Tongue (tissue), 3 donors: ENCODE measurements at places on chromosomes 3 and 15. TPM values are rescaled to one million over a fixed set of nuclear protein-coding genes. Genes with fewer than 3 reads are reported as not detected.
A peak's percentile ranks its signal among the peaks of the same experiment; 100 is the strongest.

GRCh38 chr3:188759336-188760005 lies 412.3 kb upstream of the TPRG1 start:
- DNase-seq = no peak

DNA sequence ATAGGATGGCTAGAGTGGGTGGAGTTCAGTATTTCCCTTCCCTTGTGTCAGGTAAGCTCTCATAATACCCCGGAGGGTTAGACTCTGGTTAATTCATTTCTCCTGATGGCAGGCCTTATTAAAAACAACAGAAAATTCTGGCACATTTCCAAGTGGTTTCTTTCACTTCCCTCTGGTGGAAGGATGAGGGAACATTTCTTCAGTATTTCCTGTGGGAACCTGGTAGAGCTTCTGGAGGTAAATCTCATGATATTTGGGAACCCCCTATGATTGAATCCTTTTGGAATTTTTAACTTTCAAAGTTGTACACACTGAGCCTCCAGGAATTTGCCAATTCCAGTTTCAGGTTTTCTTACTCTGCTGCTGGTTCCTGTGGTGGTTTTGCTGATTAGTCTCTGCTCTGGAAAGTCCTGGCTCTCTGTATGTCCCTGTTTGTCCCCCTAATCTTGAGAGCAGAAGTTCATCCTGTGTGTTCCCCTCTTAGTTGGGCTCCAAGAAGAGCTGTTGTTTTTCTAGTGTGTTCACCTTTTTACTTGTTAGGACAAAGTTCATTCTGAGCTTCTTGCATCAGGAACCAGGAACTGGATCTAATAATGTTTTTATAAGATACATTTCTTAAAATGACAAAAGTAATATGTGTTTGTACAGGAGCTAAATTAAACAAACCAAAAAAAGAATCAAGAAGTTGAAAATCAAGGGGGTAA lies 12.1 kb downstream of the CHRNA7 start:
- DNase-seq = peak; percentile 63

- no peak for DNase-seq
Observed at GRCh38 chr15:21261965-21262850, 178.1 kb downstream of the POTEB3 start.

DNA sequence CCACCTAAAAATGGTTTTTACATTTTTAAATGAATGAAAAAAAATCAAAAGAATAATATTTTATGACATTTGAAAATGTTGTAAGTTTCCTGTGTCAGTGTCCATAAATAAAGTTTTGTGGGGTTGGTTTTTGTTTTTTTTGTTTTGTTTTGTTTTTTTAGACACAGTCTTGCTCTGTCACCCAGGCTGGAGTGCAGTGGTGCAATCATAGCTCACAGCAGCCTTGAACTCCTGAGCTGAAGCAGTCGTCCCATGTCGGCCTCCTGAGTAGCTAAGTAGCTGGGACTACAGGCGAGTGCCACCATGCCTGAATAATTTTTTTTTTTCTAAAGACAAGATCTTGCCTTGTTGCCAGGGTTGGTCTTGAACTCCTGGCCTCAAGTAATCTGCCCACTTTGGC lies 2.8 kb upstream of the GLB1 start:
- DNase-seq = no peak

GRCh38 chr15:71335591-71335990 lies 220.3 kb downstream of the THSD4 start:
- peak; percentile 89 for DNase-seq

- no peak for DNase-seq
Observed at GRCh38 chr3:108940568-108941263, 13.0 kb downstream of the GUCA1C start.

- DNase-seq = no peak
Observed at GRCh38 chr15:36596915-36597314, 17.5 kb downstream of the CDIN1 start.

The CGGBP1 gene
- total RNA-seq = 87.1 TPM

- no peak for DNase-seq
Observed at GRCh38 chr15:57921371-57921770, 144.1 kb downstream of the ALDH1A2 start.

The NR2E3 gene
- 2.2 TPM for total RNA-seq

GRCh38 chr15:55907797-55908196 lies 85.6 kb downstream of the NEDD4 start:
- DNase-seq = no peak

GRCh38 chr3:152635389-152635788 lies 199.5 kb upstream of the P2RY1 start:
- no peak for DNase-seq

- DNase-seq = peak; percentile 91
Observed at GRCh38 chr3:30518181-30518864, 88.1 kb upstream of the TGFBR2 start.

The ZKSCAN7 gene
- total RNA-seq = 9.1 TPM

GRCh38 chr3:71101014-71101413 lies 482.5 kb downstream of the FOXP1 start:
- DNase-seq = no peak

The SLC41A3 gene
- 68.9 TPM for total RNA-seq

The GABRA5 gene
- total RNA-seq = 0.62 TPM

The TMEM207 gene
- not detected for total RNA-seq

DNA sequence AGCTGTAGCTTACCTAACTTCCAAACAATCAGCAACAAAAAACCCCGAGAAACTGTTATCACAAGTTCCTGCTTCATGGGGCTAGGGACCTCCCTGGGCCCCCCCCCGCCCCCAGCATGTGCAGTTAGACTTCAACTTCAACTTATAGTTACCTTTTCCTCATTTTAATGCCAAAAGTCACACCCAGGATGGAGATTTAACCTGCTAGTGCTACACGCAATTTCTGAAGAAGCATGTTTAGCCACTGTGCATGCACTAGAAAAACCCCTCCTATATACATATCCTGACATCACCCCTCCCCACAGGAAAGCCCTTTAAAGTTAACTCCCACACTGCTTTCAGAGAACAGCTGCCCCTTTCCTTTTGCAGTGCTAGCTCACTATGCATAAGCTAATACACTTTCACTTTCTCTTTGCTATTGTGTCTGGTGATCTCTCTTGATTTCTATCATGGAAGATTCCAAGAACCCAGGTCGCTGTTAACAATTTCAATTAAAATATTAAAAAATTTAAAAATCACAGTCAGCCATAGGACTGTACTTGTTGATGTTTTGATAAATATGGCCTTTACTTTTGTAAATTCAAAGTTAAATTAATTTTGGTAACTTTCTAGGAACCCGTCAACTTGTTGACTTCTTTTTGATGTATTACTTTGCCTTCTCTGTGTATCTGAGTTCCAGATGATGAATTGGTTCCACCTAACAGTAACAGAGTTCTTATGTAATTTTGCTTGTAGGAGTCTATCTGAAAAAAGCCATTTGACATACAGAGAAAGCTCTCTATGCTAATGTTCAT lies 75.2 kb upstream of the ACAD9 start:
- peak; percentile 78 for DNase-seq

DNA sequence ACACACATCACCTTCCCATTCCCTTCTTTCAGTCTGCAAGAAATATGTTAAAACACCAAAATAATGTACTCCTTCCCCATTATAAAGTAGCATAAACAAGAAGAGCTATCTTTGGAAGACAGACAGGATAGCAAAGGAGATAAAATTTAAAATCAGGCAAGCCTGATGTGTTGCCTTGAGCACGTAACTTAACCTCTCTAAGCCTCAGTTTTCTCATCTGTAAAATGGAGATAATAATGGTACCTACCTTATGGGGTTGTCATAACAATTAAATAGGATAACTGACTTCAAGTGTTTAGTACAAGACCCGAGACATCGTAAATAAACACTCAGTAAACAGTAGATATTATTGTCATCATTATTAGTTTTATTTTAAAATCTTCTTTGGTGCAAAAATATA lies 142.4 kb downstream of the NR1D2 start:
- DNase-seq = no peak

- no peak for DNase-seq
Observed at GRCh38 chr3:140292684-140293083, 357.7 kb downstream of the CLSTN2 start.

The SNX22 gene
- total RNA-seq = 1.7 TPM

- DNase-seq = no peak
Observed at GRCh38 chr3:16255326-16255725, 9.4 kb downstream of the DPH3 start.

DNA sequence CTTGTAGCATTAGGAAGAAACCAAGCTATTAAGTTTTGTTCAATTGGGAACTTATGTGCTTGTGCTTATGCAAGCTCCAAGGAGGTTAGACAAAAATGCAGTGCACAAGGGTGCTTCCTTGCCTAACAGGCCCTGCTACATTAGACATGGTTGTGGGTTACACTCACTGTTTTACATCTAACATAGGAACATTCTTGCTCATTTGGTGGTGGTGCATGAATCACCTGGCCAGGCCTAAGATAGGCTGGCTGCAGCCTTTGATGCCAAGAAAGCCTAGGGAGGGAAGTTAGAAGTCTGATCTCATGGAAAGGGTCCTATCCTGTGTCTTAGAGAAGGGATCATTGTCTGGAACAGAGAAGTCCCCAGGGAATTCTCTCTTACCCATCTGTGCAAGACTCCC lies 43.5 kb downstream of the CA12 start:
- no peak for DNase-seq

GRCh38 chr3:59142556-59142955 lies 92.7 kb upstream of the CFAP20DC start:
- DNase-seq = no peak
